IMR-90 (cell line): ENCODE measurements at places on chromosomes 5 and 9. TPM values are rescaled to one million over a fixed set of nuclear protein-coding genes. Genes with fewer than 3 reads are reported as not detected.
A peak's percentile ranks its signal among the peaks of the same experiment; 100 is the strongest.

The ZBTB43 gene
- 4.1 and 4.5 TPM in 2 replicates for polyA plus RNA-seq

The ADRA1B gene
- 1.5 and 1.6 TPM in 2 replicates for polyA plus RNA-seq

The ZNF782 gene
- polyA plus RNA-seq = 0.86 and 0.93 TPM in 2 replicates

The NPM1 gene
- 929 and 3,169 TPM in 2 replicates for polyA plus RNA-seq

GRCh38 chr5:172688349-172689217 is 47.5 kb downstream of the NEURL1B start:
- no peak overlapping the region for H3K27ac ChIP-seq
- H3K36me3 ChIP-seq = no peaks in the 10 kb centered on the region; the same call in 1 of the 2 replicates
- no peak overlapping the region for H3K4me3 ChIP-seq
- peaks cover 5% of the 10 kb centered on the region; the same call in 1 of the 2 replicates for H3K4me1 ChIP-seq

GRCh38 chr5:115372146-115372545 is 75.7 kb upstream of the CCDC112 start:
- no peaks in the 10 kb centered on the region; the same call in 1 of the 2 replicates for H3K4me1 ChIP-seq
- H3K27ac ChIP-seq = no peak overlapping the region
- H3K36me3 ChIP-seq = no peaks in the 10 kb centered on the region
- no peak overlapping the region for H3K4me3 ChIP-seq
- no peaks in the 10 kb centered on the region for H3K27me3 ChIP-seq
- no peak for DNase-seq

- peaks cover 3% of the 10 kb centered on the region; the same call in 1 of the 2 replicates for H3K27me3 ChIP-seq
- no peaks in the 10 kb centered on the region for H3K36me3 ChIP-seq
- no peak for DNase-seq
- no peak overlapping the region for H3K27ac ChIP-seq
Observed at GRCh38 chr5:170430866-170431437, 41.8 kb upstream of the KCNMB1 start.

DNA sequence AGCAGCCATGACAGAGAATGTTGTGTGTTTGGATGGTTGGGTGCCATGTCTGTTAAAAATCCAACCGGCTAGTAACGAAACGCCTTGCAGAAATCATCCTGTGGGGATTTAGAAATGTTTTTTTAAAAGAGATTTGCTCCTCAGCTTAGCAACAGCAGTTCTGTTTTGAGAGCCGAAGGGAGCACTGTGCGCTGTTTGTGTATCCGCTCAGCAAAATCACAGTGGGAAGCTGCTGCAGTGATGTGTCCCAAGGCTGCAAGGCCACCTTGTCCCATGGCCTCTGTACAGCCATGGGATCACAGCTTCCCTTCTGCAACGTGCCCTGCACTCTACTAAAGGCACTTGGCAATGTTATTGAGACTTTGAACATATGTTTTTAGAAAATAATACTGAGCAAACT is 40.9 kb downstream of the TRIO start:
- H3K36me3 ChIP-seq = peaks cover 8% of the 10 kb centered on the region
- peaks cover 47% of the 10 kb centered on the region for H3K4me1 ChIP-seq
- H3K27me3 ChIP-seq = no peaks in the 10 kb centered on the region
- no peak for DNase-seq
- peak overlapping the region; percentile 96 for H3K27ac ChIP-seq
